ENCODE measurements at places on chromosomes 6 and 20.

DNA sequence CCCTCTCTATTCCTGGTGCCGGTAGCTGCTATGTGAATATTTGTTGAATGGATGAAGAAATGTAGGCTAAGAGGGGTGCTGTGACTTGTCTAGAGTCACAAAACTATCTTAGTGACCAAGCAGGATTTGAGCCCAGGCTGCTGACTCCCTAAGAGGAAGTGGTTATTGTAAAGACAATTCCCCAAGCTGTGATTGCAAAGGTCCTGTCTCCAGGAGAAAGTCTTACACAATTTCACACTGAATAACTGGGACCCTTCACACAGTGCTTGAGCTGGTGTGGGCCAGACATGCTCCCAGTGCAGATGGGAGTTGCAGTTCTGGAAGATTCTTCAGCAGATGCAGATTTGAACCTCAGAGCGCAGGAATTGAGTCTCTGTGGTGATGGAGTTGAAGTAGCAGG is 38.1 kb downstream of the IYD start:
- no peak overlapping the region for H3K27ac ChIP-seq
- H3K27me3 ChIP-seq: no peaks in the 10 kb centered on the region
- no peaks in the 10 kb centered on the region for H3K36me3 ChIP-seq

DNA sequence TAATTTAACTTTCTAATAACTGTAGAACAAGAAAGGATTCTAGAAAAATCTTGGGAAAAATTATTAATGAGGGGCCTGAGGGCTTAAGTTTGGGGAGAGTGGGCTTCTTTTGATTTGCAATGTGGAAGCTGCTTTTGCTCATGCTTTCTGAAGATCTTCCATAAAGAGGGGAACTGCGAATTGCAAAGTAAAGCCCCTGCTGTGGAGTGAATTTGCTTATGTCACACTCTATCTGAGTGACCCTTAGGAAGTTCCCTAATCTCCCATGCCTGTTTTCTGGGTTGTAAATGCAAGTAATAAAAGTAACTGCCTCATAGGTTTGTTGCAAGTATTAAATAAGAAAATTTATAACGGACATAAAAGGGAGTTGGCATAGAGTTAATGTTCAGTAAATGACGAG is 301.2 kb downstream of the PLCB1 start:
- DNase-seq: no peak
- no peaks in the 10 kb centered on the region for H3K4me1 ChIP-seq
- H3K27ac ChIP-seq: no peak overlapping the region
- no peaks in the 10 kb centered on the region for H3K27me3 ChIP-seq
- H3K4me3 ChIP-seq: no peak overlapping the region

GRCh38 chr6:112787371-112787770 is 440.2 kb downstream of the RFPL4B start:
- no peaks in the 10 kb centered on the region for H3K27me3 ChIP-seq
- no peak overlapping the region for H3K27ac ChIP-seq
- no peak for DNase-seq
- H3K4me1 ChIP-seq: no peaks in the 10 kb centered on the region
- H3K4me3 ChIP-seq: no peak overlapping the region
- H3K36me3 ChIP-seq: no peaks in the 10 kb centered on the region

- no peaks in the 10 kb centered on the region for H3K4me1 ChIP-seq
- no peak overlapping the region for H3K4me3 ChIP-seq
- H3K27me3 ChIP-seq: no peaks in the 10 kb centered on the region
These were observed 30.7 kb upstream of the TMEM14A start for GRCh38 chr6:52640170-52640569.

- H3K27me3 ChIP-seq: no peaks in the 10 kb centered on the region
- no peaks in the 10 kb centered on the region for H3K36me3 ChIP-seq
- no peak overlapping the region for H3K27ac ChIP-seq
- no peak for DNase-seq
These were observed 45.4 kb downstream of the MYB start for GRCh38 chr6:135226537-135226936.

DNA sequence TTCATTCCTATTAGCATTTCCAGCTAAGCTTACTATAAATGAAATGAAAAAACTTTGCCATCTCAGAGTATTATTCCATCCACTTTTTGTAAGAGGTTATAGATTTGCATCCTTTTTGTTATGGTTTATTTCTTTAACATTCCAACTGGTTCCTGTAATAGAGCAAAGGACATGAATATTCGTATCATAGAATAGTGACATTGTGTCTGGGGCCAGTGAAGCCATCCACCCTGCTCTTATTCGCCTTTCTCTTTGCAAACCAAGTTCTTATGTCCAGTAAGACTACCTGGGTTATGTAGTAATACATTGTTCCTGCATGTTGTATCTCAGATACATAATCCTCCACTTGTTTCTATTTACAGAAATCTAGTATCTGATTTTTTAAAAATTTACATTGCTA is 43.1 kb downstream of the DCBLD1 start:
- H3K36me3 ChIP-seq: no peaks in the 10 kb centered on the region
- H3K4me1 ChIP-seq: no peaks in the 10 kb centered on the region
- no peak overlapping the region for H3K27ac ChIP-seq
- no peak for DNase-seq

DNA sequence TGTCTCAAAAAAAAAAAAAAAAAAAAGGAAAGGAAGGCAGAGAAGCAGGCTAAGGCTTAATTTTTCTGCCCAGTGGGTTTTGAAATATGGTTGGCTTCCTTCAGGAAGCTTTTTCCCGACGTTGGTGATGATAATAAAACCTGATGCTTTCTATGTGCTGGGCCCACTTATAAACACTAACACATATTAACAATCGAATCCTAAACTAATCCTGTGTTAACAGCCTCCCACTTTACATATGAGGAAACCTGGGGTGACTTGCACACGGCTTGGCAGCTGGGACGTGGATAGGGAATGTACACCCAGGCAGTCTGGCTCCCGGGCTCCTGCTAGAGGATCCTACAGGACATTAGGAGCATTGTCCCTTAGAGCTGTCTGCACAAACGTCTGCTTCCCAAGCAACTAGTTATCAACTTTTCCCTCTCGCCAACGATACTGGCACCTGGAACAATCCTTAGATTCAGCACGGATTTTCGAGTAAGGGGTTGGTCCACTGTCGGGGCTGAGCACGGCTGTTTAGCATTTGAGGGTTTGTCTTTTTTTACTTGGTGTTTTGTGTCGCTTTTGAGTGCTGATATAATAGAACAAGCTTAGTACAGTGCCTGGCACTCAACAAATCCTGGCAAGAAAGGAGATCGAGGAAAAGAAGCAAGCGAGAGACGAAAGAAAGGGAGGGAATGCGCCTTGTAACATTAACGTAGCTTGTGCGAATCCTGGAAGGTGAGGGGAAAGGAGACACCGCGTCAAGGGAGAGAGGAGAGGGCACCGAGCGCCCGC is 622 bp upstream of the KIZ start:
- no peaks in the 10 kb centered on the region for H3K27me3 ChIP-seq
- DNase-seq: no peak
- H3K4me1 ChIP-seq: peaks cover 2% of the 10 kb centered on the region
- peak overlapping the region; percentile 96 for H3K4me3 ChIP-seq
- H3K27ac ChIP-seq: peak overlapping the region; percentile 41

GRCh38 chr6:170505306-170505705 is 47.8 kb downstream of the PSMB1 start:
- H3K27ac ChIP-seq: no peak overlapping the region
- no peak for DNase-seq
- H3K4me3 ChIP-seq: no peak overlapping the region
- H3K4me1 ChIP-seq: no peaks in the 10 kb centered on the region

DNA sequence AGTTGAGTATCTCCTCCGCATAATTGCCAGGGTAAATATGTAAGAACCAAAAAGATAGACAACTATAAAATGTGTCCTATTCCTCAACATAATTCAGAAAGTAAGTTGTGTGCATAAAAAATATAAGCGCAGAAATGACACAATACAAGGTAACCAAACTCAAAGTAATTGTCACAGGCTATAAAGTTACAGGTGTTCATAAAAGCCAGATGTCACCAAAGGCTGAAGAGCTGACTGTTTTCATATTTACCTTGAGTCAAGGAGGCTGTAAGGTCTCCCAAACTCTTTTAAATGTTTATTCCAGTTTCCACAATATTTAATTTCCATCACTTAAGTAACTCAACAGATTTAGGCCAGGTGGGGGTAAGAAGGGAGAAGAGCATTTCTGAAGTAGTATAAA is 192.2 kb upstream of the MARCKS start:
- no peak for DNase-seq
- no peaks in the 10 kb centered on the region for H3K4me1 ChIP-seq
- H3K27me3 ChIP-seq: no peaks in the 10 kb centered on the region

DNA sequence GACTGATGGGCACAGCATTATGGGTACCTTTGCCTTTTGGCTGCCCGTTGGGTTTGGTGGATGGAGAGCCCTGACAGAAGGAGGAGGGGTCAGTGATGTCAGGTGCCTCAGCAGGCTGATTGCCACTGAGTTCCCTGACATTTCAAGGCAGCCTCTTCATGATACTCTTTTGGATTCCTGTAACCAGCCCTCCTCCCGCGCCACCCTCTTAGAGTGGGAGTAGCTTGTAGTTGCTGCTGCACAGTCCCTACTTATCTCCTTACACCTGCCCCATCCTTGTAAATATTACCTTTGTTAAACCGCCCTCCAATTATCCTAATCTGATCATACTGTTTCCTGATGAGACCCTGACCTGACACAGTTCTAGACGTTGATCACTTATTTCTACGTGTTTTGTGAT is 140.0 kb downstream of the CFAP61 start:
- H3K27ac ChIP-seq: no peak overlapping the region
- no peak overlapping the region for H3K4me3 ChIP-seq
- H3K4me1 ChIP-seq: no peaks in the 10 kb centered on the region
- no peaks in the 10 kb centered on the region for H3K36me3 ChIP-seq

GRCh38 chr20:2559279-2559626 is 22.9 kb downstream of the TMC2 start:
- H3K27me3 ChIP-seq: peaks cover 5% of the 10 kb centered on the region
- no peaks in the 10 kb centered on the region for H3K36me3 ChIP-seq
- no peak overlapping the region for H3K27ac ChIP-seq
- H3K4me1 ChIP-seq: no peaks in the 10 kb centered on the region

- H3K27ac ChIP-seq: no peak overlapping the region
- H3K36me3 ChIP-seq: peaks cover 46% of the 10 kb centered on the region
- DNase-seq: no peak
- no peaks in the 10 kb centered on the region for H3K4me1 ChIP-seq
- no peaks in the 10 kb centered on the region for H3K27me3 ChIP-seq
These were observed 7.5 kb upstream of the TNXB start for GRCh38 chr6:32116674-32117073.

DNA sequence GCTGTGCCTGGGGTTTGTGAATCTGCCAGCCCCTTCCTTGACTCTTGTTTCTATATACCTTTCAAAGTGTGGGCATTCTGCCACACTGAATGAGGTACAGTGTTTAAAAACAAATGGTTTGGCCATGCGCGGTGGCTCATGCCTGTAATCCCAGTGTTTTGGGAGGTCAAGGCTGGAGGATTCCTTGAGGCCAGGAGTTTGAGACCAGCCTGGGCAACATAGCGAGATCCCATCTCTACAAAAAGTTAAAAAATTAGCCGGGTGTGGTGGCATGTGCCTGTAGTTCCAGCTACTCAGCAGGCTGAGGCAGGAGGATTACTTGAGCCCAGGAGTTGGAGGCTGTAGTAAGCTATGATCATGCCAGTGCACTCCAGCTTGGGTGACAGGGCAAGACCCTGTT is 5.8 kb downstream of the FAM83D start:
- peaks cover 4% of the 10 kb centered on the region for H3K4me1 ChIP-seq
- H3K36me3 ChIP-seq: no peaks in the 10 kb centered on the region
- H3K27me3 ChIP-seq: no peaks in the 10 kb centered on the region
- H3K27ac ChIP-seq: no peak overlapping the region
- DNase-seq: no peak

- H3K4me3 ChIP-seq: no peak overlapping the region
- H3K4me1 ChIP-seq: peaks cover 67% of the 10 kb centered on the region
- H3K27me3 ChIP-seq: no peaks in the 10 kb centered on the region
- H3K36me3 ChIP-seq: no peaks in the 10 kb centered on the region
These were observed 10.5 kb upstream of the DSTN start for GRCh38 chr20:17559338-17559737.

- H3K4me3 ChIP-seq: no peak overlapping the region
- H3K27me3 ChIP-seq: no peaks in the 10 kb centered on the region
- H3K4me1 ChIP-seq: no peaks in the 10 kb centered on the region
- no peak for DNase-seq
- no peak overlapping the region for H3K27ac ChIP-seq
These were observed 16.1 kb downstream of the CDK19 start for GRCh38 chr6:110799189-110799588.

DNA sequence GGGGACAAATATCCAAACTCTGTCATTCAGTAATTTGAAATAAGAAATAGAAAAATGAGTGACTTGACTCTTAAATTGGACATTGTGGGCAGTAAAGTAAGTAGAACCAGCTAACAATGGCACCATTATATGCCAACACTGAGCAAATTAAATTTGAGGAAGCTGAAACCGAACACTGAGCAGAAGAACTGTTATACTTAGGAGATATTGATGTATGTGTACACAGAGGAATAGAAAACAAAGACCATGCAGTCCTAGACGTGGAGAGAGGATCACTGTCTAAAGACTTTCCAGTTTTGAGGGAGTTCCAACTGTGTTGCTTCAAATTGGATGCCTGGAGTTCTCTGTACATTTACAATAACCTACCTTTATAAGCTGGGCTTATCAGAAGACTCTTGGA is 427.0 kb upstream of the EYS start:
- no peak overlapping the region for H3K27ac ChIP-seq
- H3K36me3 ChIP-seq: no peaks in the 10 kb centered on the region
- DNase-seq: no peak
- H3K27me3 ChIP-seq: no peaks in the 10 kb centered on the region
- H3K4me3 ChIP-seq: no peak overlapping the region

DNA sequence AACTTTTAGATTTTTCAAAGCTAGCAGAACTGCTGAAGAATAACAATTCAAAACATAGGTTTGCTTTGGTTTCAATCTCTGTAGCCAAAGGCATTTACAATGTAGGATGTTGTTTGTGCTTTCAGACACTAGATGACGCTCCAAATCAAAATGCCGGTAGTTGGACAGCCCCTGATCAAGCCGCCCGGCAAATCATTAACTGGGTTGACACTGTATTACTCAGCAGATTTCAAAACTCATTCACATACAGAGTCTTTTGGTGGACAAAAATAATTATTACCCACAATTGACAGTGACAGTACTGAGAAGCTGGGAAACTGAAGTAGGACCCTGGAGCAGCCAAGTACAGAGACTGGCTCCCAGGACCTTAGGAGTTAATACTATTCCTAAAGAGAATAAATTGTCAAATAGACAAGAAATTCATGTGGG is 21.3 kb upstream of the HFE start:
- H3K4me1 ChIP-seq: no peaks in the 10 kb centered on the region
- no peak overlapping the region for H3K27ac ChIP-seq
- peak; percentile 78 for DNase-seq
- no peaks in the 10 kb centered on the region for H3K27me3 ChIP-seq
